GM23338 (cell line): ENCODE measurements at places on chromosomes 3 and 15. TPM values are rescaled to one million over a fixed set of nuclear protein-coding genes. Genes with fewer than 3 reads are reported as not detected.

DNA sequence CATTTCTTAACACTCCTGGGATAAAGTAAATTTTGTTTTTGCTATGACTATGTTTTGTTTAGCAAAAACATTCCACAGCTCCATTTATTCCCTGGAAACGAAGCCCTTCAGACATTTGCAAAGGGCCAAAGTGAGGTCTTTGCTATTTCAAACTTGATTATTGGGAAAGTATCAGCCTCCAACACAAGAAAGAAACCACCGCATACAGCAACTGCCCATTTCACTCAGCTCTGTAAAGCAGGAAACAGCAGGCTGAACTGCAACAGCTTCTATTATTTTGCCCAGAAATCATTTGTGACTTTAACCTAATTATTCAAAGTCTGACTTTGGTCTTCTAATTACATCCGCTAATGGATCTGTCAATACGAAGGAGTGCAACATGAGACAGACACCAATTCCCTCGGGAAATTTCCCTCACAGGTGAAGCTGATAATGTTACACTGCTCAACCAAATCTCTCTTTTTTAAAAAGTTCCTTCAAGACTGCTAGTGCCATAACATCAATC lies 72.1 kb downstream of the RFTN1 start:
- H3K4me1 ChIP-seq: no peaks in the 10 kb centered on the region
- H3K36me3 ChIP-seq: no peaks in the 10 kb centered on the region
- no peak for DNase-seq

Gene P2RY13
- not detected in 2 replicates for total RNA-seq

DNA sequence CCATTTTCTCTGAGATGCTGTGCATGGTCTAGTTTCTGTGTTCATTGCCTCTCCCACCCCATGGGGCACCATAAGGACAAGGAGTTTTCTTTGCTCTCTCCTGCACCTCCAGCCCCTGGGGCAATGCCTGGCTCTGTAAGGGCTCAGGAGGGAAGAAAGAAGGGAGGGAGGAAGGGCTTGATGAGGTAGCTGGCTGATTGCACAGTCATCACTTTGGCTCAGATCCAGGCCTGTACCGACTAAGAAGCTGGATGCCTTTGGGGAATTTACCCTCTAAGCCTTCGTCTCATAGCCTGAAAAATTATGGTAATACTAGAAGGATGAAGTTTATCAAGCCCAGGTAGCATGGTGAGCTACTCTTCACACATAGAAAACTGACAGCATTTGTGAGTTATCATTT lies 382.9 kb downstream of the GABRG3 start:
- no peak overlapping the region for H3K4me3 ChIP-seq
- DNase-seq: no peak
- H3K4me1 ChIP-seq: peaks cover 5% of the 10 kb centered on the region; the same call in 1 of the 2 replicates

- peaks cover 19% of the 10 kb centered on the region for H3K4me1 ChIP-seq
- H3K36me3 ChIP-seq: 0 out of 2 replicates have a peak, but pooled peaks cover 12% of the 10 kb centered on the region
- H3K27ac ChIP-seq: no peak overlapping the region
- H3K4me3 ChIP-seq: no peak overlapping the region
- no peaks in the 10 kb centered on the region for H3K27me3 ChIP-seq
These were observed 51.2 kb downstream of the KLHL25 start for GRCh38 chr15:85743392-85744055.

- no peak for DNase-seq
- H3K27me3 ChIP-seq: no peaks in the 10 kb centered on the region
- no peaks in the 10 kb centered on the region for H3K36me3 ChIP-seq
- no peak overlapping the region for H3K4me3 ChIP-seq
These were observed 17.6 kb upstream of the ACTL6A start for GRCh38 chr3:179544981-179545645.

Gene P3H2
- 20.5 and 24.2 TPM in 2 replicates for total RNA-seq

DNA sequence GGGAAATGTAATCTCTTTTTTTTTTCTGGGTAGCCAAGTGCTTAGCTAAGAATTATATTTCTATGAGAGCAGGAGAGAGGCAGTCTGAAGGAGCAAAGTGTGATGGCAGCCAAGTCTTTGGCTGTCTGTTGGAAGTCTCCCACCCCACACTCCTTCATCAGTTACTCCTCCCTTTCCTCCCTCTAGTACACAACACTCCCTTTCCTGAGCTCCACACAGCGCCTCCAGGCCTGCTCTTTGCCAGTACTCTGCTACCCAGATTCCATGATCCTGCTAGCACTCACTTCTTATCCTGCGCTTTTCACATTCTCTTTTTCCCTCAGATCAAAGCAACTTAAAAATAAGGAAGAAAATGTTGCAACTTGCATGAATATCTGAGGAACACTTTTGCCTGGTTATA lies 37.4 kb upstream of the SNRK start:
- no peaks in the 10 kb centered on the region for H3K27me3 ChIP-seq
- no peaks in the 10 kb centered on the region for H3K36me3 ChIP-seq
- no peaks in the 10 kb centered on the region; the same call in 1 of the 2 replicates for H3K4me1 ChIP-seq

DNA sequence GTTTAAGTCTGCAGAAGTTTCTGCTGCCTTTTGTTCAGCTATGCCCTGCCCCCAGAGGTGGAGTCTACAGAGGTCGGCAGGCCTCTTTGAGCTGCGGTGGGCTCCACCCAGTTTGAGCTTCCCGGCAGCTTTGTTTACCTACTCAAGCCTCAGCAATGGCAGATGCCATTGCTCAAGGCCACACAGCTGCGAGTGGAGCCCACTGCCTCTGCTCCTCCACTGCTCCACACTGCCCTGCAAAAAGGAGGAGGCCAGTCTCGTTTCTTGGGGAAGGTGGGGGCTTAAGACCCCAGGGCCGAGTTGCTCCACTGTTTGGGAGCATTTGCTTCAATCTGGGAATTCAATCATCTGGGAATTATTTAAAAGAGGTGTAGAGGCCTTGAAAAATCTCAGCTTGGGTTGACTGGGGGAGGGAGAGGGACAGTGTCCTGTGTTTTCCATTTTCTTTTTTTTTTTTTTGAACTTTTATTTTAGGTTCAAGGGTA lies 144.6 kb upstream of the MEF2A start:
- no peaks in the 10 kb centered on the region for H3K36me3 ChIP-seq
- H3K4me3 ChIP-seq: no peak overlapping the region
- DNase-seq: no peak
- H3K4me1 ChIP-seq: no peaks in the 10 kb centered on the region
- no peak overlapping the region for H3K27ac ChIP-seq

DNA sequence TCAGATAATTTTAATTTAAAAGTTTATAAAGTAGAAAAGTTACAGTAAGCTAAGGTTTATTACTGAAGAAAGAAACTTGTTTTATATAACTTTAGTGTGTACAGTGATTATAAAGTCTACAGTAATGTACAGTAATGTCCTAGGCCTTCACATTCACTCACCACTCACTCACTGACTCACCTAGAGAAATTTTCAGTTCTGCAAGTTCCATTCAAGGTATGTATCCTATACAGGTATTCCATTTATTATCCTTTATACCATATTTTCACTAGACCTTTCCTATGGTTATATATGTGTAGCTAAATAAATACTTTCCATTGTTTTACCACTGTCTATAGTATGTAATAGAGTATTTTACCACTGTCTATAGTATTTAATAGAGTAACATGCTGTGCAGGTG lies 33.2 kb upstream of the MME start:
- no peaks in the 10 kb centered on the region for H3K4me1 ChIP-seq
- no peak overlapping the region for H3K27ac ChIP-seq
- no peak overlapping the region for H3K4me3 ChIP-seq
- no peaks in the 10 kb centered on the region for H3K27me3 ChIP-seq
- H3K36me3 ChIP-seq: no peaks in the 10 kb centered on the region; the same call in 1 of the 2 replicates

- H3K27me3 ChIP-seq: no peaks in the 10 kb centered on the region
- H3K27ac ChIP-seq: no peak overlapping the region
- no peaks in the 10 kb centered on the region for H3K4me1 ChIP-seq
- DNase-seq: no peak
These were observed 15.9 kb downstream of the RPLP1 start for GRCh38 chr15:69468241-69469121.
